ENCODE measurements at places on chromosomes 6 and 20.

DNA sequence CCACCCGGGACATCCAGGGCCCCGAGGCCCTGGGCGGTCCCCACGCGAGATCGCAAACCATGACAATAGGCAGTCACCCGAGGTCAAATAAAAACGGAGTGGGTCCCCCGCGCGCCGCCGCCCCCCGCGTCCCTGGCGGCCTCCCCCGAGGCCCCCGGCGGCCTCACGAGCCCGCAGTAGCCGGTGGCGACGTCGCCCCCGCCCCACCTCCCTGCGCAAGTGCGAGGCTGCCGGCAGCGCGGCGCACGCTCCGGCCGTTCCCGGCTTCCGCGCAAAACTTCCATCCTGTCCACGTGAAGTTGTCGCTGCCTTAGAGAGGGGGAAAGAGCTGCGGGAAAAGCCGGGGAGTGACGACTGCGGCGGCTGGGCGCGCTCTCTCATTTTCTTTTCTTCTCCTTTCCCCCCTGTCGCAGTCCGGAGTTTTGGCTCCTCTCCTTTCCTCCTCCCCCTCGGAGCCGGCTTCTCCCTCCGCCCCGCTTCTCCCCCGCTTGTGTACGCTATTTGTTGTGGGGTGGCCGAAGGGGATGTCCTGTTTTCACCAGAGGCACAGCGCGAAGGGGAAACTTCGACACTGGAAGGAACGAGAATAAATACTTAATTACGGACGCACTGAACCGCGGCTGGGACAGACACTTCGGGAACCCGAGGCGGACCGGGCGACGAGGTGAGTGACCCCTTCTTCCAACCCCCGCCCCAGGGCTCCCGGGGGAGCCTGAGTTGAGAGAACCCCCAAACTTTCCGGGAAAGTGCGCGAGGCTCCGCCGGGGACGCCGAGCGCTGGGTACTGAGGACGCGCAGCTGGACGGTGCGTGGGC is at the start of gene EYA4:
Gene EYA4 (plus strand): TSS at position 272 of the 815 bp plus-strand sequence. CDS start 33,424 bp downstream, outside the sequence.
- no peak for DNase-seq

DNA sequence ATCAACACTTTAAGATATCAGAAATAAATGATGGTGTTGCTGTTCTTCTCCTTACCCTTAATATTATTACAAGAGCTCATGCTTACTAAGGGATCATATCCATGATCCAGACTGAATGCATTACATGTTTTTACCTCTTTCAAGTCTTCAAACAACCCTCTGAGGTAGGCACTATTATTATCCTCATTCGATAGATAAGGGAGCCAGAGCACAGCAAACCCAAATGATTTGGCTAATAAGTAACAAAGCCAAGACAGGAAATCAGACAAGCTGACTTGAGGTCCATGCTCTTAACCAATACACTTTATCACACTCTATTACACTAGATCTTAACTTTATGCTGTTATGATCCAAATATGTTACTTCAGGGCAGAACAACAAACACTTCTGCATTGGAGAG is 145.9 kb downstream of the RALGAPA2 start:
- no peak for DNase-seq

- DNase-seq, result no peak
Observed at GRCh38 chr20:3172126-3172932, 1.0 kb downstream of the LZTS3 start.

GRCh38 chr6:33851959-33852358 is 48.2 kb upstream of the MLN start:
- peak; percentile 20 for DNase-seq

DNA sequence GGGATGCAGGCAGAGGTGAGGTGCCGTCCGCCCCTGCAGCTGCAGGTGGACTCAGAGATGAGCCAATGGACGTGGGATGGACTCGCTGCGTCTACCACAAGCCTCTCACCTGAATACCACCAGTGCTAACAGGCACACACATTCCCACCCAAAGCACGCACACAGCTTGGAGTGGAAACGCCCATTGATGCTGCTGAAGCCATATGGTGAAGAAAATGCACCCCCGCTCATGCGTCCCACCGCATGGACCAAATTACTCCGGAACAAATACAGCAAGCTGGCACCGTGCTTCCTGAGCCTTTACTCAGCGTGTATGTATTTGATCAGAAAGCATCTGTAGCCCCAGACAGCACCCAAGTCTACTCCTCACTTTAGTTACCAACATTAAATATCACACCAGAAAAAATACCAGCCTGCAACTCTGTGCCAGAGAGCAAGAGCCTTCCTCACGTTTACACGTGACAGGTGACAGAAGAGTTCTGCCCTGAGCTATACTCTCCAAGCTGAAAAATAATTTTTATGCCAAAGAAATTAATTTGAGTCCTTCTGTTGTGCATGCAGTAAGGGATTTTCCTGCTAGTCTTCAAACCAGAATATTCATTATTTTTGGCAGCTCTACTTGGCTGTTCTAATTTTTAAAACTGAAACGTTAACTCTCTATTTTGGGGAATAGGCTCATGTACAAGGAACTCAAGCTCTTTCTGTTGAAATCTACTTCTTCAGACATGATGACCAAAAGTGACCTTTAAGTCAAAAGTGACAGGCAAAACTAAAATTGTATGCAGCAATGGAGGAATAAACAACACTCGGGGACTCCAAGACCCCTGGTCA is 58.2 kb upstream of the SYNDIG1 start:
- no peak for DNase-seq

DNA sequence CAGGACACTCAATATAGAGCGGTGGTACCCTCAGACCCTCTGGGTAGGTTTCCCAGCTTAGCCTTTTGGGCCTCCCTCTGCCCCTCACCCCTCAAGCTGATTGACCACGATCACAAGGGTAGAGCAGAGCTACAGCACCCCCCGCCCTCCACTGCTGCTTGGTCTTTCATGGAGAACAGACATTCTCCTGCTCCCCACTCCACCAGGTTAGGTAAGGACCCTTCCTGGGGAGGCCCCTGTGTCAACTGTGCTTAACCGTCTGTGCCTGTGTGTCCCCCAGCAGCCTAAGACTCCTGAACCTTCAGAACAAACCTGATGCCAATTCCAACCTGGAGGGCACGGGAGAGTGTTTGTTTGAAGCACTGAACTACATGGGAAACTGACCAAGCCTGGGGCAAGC is 11.8 kb downstream of the MYH7B start:
- DNase-seq, result no peak

DNA sequence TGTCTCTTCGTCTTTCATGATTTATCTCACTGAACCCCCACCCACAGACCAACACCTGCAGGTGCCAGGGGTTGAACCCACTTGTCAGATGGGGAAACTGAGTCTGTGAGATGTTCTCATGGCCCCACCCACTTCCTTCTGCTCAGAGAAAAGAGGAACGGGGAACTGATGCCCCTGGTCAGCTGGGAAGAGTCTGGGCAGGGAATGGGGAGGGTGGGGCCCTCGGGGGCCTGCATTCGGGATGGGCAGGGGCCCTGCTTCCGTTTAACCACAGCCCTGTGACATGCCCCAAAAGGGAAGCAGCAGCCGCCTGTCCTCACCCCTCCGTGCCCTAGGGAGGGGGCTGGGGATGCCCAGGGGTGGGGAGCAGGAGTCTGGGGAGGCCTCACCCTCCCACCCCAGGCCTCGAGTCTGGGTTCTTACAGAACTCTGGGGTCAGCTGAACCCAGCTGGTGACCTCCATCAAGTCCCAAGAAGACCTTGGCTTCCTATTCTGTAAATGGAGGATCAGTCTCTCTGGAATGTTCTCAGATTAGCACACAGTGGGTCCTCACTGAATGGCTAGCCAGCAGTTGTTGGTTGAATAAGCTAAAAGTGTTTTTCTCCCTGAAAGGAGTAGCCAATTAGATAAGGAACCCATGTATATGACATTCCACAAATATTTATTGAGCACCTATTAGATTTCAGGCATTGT is 81.5 kb downstream of the CEBPB start:
- no peak for DNase-seq

DNA sequence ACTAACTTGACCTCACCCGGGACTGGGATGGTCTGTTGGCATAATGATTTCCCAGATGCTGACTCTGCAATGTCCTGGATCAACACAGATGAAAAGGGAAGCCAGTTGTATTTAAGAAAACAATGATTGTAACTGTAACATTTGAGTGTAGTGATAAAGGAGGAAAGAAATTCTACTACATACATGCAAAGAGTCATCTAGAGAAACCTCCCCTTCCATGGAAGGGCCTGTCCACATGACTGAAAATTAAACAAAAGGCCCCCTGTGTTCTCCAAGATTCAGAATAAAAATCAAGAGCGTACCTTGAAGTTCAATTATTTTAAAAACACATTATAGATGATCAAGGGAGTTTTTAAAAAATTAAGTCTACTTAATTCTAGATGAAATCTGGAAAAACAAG is 151.2 kb downstream of the FOXC1 start:
- no peak for DNase-seq

GRCh38 chr6:53494076-53494475 is 50.8 kb downstream of the GCLC start:
- no peak for DNase-seq

DNA sequence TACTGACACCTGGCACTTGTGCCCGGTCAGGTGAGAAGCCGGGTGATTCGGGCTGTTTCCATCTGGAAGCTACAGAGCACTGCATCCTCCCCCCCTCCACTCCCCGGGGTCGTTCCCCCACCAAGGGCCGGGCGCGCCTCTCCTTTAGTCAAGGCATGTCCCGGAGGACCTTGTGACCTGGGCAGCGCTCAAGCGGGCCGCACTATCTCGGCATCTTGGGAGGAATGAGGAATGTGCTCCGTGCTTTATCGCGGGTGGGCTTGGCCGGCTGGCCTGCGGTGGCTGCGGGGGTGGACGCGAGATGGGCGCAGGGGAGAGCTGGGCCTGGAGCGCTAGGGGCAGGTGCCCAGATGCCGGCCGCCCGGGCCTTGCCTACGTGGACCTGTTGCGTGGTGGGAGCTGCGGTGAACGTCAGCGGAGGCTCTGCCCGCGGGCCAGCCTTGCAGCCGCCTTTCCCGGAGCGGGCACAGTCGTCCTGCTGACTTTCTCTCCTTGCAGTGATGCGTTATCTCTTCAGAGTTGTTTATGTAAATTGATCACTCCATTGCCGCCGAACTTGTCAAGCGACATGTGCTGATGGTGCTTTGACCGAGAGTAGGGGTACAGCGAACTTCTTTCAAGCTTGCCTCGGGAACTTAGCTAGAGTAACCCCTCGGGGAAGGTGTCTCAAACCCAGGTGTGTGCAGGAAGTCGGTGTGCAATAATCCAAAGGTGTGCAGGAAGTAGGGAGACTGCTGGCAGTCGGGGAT is 1.1 kb downstream of the LRRC1 start:
- DNase-seq, result no peak

GRCh38 chr20:37397076-37397953 is 51.4 kb downstream of the SRC start:
- no peak for DNase-seq

- no peak for DNase-seq
Observed at GRCh38 chr6:152566103-152566875, 70.9 kb downstream of the SYNE1 start.

- DNase-seq, result no peak
Observed at GRCh38 chr6:81767163-81767891, 14.8 kb upstream of the TENT5A start.

DNA sequence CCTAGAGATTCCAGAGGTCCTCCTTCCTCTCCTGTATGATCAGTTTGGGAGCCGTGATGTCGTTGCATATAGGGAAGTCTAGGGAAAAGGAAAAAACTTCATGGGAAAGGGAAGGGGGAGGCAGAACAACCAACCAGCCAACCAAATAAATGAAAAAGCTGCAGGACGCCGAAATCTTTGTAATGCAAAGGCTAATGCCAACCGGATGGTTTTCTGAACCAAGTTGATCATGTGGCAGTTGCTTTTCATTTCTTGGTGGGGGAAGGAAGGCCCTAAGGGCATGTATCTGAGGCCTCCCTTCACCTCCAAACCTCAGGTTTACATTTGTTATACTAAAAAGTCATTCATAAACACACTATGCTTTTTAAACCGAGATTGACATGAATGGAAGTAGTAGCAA is 167.2 kb downstream of the ARID1B start:
- DNase-seq, result no peak

DNA sequence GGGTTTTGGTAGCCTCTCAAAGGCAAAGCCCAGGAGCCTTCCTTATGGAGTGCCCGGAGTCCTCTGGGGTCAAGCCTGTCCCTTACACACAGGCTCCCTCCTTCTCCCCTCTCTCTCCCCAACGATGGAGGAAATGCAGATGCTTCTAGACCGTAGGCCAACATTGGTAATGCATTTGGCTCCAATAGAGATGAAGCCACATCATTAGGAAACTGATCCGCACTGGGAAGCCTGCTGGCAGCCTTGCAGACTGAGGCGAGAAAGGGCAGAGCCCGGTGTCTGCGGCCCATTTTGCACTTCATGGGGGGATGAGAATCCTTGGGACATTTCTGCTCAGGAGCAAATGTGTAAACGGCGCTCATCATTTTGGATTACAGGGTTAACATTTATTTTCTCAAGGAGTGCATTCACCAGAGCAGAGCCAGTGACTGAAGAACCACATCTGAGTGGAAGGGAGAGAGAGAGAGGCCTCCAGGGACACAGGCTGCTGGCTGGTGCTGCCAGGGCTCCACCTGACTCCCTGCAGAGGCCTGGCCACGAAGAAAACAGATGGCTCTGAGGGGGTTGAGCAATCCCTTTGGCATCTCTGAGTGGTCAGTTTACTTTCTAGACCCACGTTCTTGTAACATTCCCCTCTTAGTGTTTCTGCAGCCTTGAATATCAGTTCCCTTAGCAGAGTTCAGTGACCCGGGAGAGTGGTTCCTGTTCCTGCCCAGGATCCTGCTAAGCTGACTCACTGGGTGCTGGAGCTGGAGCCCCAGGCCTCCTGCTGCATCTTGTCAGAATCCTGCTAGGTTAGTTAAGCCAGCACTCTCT is 4.4 kb upstream of the CST3 start:
- DNase-seq, result no peak

DNA sequence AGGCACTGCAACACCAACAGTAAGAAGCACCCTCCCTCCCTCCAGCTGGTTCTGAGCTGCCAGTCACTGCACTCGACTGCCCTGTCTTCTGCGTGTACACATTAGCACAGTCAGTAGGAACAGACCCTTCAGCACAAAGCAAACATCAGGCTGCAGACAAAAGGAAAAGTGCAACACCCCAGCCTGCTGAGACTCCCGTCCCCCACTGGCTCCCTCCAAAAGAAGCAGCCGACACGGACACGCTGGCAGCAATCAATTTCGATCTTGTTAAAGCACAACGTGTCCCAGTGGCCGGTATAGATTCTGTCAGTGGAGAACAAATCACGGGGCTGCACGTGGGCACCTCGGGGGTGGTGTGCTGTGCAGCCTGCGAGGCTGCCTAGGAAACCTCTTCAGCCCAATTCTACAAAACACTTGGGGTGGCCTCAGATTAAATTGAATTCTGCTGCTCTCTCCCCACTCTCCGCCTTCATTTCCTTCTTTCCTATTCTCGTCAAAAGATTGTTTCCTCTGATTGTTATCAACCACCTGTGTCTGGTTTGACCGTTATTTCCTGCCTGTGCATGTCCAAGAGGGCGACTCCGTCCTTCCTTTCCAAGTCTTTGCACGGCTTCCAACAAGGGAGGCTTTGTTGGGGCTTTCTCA is 38.7 kb downstream of the TRAF3IP2 start:
- DNase-seq, result no peak

GRCh38 chr20:47412083-47412482 is 55.6 kb upstream of the ZMYND8 start:
- no peak for DNase-seq

DNA sequence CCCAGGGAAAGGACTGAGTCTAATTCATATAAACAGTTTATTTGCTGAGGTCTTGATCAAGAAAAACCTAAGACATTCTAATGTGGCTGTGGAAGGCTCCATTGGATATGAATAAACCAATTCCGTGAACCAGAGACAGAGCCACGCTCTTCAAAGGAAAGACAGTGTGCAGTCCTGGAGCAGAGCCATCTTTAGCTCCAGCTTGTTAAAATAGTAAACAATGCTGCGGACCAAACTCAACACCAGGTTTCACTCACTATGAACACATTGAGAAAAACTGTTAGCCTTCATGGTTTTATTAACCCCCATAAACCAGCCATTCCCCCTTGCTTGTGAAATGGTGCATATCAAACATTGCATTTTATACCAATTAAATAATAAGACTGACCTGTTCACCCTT is 61.9 kb downstream of the COL9A1 start:
- DNase-seq, result no peak

All from hematopoietic multipotent progenitor cell treated with erythropoietin and hydrocortisone succinate and interleukin-3 and kit ligand, for 8 days (in vitro differentiated cells).